Activated naive CD4-positive, alpha-beta T cell treated with anti-CD3 and anti-CD28 coated beads, Interleukin-2, amount 10 ng/mL, durations not matched to agents 7 days and 5 days (primary cell): ENCODE measurements at places on chromosomes 2 and 18.
A peak's percentile ranks its signal among the peaks of the same experiment; 100 is the strongest.

DNA sequence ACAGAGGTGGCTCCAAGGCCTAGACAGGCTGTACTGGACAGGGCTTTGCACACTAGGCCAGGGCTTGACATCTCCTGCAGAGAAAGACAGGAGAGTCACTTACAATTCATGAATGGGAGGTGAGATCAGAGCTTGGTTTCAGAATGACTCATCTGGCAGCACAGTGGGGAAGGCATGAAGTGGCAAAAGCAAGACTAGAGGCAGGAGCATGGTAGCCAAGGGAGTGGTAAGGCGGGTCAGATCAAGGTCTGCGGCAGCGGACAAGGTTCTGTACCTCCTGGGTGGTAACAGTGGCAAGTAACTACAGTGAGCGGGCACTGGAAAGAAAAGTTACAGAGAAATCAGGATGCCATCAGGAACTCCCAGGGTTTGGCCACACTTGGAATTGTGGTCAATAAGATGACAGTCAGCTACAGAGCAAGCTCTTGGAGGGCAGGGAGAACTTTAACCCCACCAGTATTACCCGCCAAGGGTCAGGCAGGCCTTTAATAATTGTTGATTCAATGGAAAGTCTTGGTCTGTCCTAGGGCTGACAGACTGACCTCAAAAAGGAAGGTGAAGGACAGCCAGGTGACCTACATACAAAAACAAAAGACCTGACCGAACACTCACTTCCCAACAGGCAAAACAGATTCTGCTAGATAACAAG is 5.7 kb downstream of the MCFD2 start:
- DNase-seq: peak; percentile 51

DNA sequence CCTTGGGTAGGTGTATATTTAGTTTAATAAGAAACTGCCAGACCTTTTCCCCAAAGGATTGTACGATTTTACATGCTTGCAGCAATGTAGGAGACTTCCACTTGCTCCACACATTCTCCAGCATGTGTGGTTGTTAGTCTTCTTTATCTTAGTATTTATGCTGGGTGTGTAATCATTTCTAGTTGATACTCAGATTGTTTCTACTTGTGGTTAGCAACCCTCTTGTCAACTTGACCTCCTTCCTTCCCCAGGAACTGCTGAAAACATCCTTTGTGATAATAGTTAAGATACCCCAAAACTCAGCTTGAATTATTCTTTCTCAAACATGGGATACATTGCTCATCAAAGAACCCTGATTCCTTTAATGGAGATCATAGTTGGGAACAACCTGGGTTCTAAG is 37.2 kb upstream of the CYBRD1 start:
- no peak for DNase-seq

DNA sequence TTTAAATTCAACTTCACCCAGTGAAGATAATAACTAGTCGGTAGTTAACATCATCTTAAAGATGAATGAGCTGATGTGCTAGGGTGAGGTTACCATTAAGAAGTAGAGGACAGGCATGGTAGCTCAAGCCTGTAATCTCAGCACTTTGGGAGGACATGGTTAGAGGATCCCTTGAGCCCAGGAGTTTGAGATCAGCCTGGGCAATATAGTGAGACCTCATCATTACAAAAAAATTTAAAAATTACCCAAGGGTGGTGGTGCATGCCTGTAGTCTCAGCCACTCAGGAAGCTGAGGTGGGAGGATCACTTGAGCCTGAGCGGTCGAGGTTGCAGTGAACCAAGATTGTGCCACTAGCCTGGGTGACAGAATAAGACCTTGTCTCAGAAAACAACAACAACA is 4.7 kb downstream of the GALNT5 start:
- no peak for DNase-seq

DNA sequence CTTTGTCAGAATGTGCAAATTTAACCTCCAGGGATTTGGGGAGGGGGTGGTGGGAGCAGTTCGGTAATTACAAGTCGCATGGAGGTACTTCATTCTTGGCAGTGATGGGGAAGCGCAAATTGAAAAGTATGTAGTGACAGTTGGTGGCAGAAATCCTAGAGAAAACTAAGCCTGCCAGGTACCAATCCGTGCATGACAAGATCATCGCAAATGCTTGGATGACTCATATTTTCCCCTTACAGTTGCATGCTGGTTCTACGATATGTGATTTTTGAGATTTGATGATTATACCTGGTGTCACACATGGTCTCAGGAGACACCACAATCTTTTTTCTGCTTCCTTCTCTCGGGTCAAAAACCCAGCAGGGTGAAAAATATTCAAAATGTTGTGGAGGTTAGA is 479.7 kb upstream of the ID2 start:
- DNase-seq: no peak

DNA sequence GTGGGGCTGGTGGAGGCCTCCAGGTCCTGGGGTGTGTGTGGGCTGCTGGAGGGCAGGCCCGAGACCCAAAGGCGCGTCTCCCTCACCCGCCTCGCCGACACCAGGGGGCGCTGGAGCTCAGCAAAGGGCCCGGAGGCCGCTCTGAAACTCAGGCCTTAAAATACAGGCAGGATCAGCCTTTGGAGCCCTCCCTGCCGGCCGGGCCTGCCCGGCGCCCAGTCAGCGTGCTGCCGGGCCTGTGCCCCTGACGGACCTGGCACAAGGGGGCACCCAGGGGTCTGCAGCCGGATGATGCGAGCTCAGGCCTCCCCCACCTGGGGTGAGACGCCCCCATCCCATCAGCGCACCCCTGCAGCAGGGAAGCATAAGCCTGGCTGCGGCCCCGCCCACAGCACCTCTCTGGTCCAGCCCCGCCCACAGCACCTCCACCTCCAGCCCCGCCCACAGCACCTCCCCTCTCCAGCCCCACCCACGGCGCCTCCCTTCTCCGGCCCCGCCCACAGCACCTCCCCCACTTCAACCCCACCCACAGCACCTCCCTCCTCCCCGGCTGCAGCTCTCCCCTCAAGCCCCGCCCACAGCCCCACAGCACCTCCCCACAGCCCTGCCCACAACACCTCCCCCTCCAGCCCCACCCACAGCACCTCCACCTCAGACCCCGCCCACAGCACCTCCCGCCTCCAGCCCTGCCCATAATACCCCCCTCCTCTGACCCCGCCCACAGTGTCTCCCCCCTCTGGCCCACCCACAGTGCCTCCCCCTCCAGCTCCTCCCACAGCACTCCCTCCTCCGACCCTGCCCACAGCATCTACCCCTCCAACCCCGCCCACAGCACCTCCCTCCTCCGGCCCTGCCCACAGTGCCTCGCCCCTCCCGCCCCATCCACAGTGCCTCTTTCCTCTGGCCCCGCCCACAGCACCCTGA is 92.8 kb upstream of the OTOS start:
- DNase-seq: peak; percentile 78

GRCh38 chr2:88626171-88627054 is 851 bp downstream of the EIF2AK3 start:
- peak; percentile 79 for DNase-seq

DNA sequence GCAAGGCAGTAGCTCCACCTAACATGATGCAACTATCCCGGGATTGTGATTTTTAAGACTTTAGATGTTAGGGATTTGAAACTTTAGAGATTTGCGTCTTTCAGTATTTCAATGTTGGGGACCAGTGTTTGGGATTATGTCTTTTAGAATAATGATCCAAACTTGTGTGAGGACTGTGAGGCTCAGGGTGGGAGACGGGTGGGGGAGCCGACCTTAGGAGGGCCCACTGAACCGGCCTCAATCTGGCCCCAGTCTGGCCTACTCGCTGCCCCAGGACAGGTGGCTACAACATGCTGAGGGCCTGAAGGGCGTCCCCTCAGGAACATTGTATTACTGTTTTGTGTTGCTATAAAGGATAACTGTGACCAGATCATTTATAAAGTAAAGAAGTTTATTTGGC is 10.7 kb downstream of the AMER3 start:
- DNase-seq: no peak

- peak; percentile 89 for DNase-seq
Observed at GRCh38 chr2:71276311-71277146, 49.6 kb upstream of the PAIP2B start.

GRCh38 chr2:9236045-9236344 is 29.4 kb downstream of the ASAP2 start:
- DNase-seq: no peak

- DNase-seq: no peak
Observed at GRCh38 chr2:239256350-239256743, 144.5 kb downstream of the HDAC4 start.

DNA sequence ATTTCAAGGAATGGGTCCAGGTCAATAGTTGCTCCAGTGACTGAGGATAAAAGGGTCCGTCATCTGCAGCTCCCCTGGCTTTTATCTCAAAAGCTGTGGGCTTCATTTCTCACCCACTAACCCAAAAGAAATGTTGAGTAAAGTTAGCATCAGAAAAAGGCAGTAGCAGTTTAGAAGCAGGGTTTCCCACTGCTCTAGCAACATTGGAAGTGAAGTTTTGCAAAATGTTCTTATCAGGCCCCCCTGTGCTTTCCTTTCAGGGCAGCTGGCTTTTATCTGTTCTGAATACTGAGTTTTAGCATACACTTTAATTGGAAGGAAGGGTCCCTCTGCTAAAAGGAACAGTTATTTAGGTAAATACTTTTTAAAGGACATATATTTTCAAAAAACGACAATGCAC is 296.2 kb upstream of the RAB12 start:
- DNase-seq: no peak

DNA sequence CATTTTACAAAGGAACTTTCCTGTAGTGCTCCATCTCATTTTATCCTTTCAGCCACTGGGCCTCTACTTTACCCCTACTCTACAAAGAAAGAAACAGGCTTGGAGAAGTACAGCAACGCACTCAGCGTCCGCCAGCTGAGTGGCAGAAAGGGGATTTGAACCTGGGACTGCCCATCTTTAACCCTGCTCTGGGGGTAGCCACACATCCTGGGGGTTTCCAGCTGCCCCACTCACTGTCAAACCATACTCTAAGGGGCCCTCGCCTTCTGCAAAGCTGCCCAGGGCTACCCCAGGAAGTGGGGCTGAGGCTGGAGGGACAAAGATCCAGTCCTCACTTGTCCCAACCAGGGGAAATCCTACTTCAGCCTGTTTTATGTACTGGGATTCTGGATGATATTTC is 17.9 kb downstream of the HS1BP3 start:
- DNase-seq: no peak

DNA sequence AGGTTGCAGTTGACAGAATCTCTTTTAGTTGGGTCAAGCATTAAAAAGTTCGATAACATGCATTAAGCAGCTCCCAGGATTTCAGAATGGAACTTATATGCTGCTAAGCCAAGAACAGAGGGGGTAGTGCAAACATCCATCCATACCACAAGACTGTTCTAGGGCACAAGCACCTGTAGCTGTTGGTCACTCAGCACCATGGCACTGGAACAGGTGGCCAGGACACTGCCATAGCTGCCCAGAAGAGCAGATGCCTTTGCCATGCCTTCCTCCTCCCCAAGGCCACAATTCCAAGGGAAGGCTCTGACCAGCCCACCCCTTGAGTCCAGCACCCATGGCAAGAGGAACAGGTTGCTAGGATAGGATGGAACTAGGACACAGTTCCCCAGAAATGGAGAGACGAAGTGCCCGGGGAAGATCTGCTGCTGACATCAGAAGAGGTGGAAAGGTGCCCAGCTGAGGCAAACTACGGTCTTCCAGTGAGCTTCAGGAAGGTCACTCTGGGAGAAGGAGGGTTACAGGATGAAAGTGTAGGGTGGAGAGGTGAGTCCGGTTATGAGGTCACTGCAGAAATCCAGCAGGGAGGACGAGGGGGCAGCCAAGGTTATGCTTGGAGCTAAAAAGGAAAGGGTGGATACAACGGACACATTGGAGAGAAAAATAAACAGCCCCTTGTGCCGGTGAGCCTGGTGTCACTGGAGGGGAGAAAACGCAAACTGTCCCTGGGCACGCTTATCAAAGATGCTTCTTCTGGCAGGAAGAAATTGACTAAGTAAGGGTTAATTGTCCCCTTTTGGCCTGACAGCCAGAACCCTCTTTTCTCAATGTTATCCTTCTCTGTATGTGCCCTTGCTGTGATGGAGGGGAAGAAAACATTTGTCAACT is 41.9 kb downstream of the C1QL2 start:
- no peak for DNase-seq

- DNase-seq: no peak
Observed at GRCh38 chr2:74893332-74893731, 59.4 kb downstream of the HK2 start.

GRCh38 chr2:219252900-219253752 is at the start of gene TUBA4B:
Gene TUBA4B (plus strand): TSS chr2:219253243. CDS start chr2:219253408, 165 bp downstream.
- DNase-seq: peak; percentile 74

- no peak for DNase-seq
Observed at GRCh38 chr2:28717339-28717758, 34.3 kb upstream of the PPP1CB start.

- no peak for DNase-seq
Observed at GRCh38 chr2:205898744-205899143, 187.2 kb downstream of the INO80D start.

DNA sequence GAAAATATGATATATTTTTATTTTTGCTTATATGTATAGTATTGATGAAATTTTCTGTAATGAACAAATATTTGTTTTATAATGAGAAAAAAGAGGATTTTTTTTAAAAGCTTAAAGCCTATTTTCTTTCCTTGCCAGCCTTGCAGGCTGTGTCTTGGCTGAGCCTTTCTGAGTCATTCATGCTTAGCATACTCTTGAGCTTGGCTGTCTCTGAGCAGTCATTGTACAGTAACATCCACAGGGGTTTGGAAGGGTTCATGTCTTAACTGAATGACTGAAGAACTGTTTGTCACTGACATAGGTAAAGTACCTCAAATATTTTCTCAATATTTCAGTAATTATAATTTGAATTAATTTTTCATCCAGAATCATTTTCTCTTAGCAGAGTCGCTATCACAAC is 49.3 kb downstream of the GPR39 start:
- DNase-seq: no peak

GRCh38 chr2:7094231-7094741 is 177.1 kb downstream of the RNF144A start:
- DNase-seq: no peak

GRCh38 chr2:8064603-8065002 is 617.3 kb upstream of the ID2 start:
- DNase-seq: no peak

- no peak for DNase-seq
Observed at GRCh38 chr2:221562226-221562625, 9.9 kb downstream of the EPHA4 start.

- DNase-seq: peak; percentile 43
Observed at GRCh38 chr2:179031731-179032408, 18.1 kb downstream of the CCDC141 start.

DNA sequence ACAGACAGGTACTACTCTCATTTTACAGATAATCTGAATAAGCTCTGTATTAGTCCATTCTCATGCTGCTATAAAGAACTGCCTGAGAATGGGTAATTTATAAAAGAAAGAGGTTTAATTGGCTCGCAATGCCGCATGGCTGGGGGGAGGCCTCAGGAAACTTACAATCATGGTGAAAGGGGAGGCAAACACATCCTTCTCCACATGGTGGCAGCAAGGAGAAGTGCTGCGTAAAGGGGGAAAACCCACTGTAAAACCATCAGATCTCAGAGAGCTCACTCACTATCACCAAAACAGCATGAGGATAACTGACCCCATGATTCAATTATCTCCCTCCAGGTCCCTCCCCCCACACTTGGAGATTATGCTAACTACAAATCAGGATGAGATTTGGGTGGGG is 254.4 kb downstream of the KCNE4 start:
- DNase-seq: no peak
